ENCODE measurements at places on chromosomes 12 and 14.

DNA sequence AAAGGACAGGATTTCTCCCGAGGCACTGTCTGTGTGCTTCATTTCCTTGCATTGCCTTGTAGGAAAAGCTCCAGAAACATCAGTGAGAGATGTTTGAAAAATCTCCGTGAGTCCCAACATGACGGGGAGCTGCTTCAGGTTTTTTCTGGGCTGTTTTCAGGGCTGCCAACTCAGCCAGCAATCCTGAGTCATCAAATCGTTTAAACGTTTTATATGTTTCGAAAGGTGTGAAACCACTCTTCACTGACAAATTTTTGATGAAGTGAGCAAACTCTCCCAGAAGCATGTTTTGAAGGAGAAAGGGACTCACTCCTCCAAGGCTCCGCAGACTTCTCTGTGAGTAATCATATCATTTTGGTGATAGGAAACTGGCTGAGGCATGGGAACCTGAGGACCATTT lies 240.5 kb downstream of the TMEM132C start:
- no peak for DNase-seq

- DNase-seq, result no peak
These were observed 22.2 kb upstream of the MEG3 start for GRCh38 chr14:100803676-100804075.

GRCh38 chr14:91294153-91294552 lies 49.6 kb upstream of the GPR68 start:
- DNase-seq, result no peak

GRCh38 chr14:79342942-79343341 lies 868.4 kb downstream of the DIO2 start:
- DNase-seq, result no peak

- DNase-seq, result no peak
These were observed 424.1 kb upstream of the OR4E1 start for GRCh38 chr14:22097586-22098292.

GRCh38 chr14:101222362-101223070 lies 319.0 kb upstream of the RTL1 start:
- no peak for DNase-seq

- no peak for DNase-seq
These were observed 19.2 kb upstream of the CYP46A1 start for GRCh38 chr14:99664937-99665273.

- no peak for DNase-seq
These were observed 635 bp downstream of the LTA4H start for GRCh38 chr12:96034621-96035282.

DNA sequence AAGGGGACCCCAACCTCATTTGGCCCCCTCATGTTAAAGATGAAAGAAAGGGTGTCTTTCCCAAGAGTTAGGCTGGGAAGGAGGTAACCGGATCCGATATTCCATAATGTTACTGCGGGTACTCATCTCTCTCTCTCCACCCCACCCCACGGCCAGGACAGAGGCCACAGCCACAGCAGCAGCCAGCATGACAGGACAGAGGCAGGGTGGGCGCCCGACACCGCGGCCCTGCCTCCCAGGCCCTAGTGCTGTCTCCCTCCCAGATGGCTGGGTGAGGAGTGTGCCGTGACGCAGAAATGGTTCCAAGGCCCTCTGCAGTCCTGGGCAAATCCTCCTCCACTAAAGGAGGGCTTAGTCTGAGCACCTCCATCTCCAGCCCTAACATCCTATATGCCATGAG lies 6.2 kb downstream of the SLC6A12 start:
- DNase-seq, result no peak

DNA sequence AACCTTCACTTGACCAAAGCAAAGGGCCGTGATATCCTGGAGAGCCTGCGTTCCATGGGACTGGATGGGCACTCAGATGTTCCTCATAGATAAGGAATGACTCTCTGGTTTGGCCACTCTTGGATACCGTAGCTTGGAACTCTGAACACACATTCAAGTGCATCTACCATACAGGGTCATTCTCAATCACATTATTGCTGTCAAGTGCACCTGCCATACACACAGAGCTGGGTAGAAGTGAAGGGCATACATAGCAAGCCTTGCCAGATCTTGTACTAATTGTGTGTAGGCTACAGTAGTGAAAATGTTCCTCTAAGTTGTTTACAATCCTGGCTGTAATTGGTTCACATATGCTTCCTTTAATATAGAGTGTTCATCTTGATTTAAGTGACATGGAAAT lies 58.3 kb downstream of the PELI2 start:
- no peak for DNase-seq

- no peak for DNase-seq
These were observed 282.4 kb downstream of the DPF3 start for GRCh38 chr14:72611506-72611905.

DNA sequence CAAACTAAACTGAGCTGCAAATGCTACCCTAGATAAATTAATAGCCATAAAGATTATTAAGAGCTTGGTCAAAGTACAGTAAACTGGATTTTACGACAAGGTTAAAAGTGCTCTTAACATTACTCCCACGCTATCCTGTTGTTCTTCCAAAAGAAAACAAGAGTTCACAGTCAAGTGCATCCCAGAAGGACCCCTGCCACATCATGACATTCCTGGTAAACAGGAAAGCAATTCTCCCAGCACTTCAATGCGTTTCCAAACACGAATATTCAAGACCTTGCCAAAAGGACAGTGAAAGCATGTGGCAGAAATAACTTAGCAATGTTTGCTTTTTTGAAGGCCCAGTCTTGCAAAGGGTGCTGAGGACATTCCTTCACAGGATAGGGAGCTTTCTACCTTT lies 11.2 kb downstream of the SPRING1 start:
- DNase-seq, result no peak

DNA sequence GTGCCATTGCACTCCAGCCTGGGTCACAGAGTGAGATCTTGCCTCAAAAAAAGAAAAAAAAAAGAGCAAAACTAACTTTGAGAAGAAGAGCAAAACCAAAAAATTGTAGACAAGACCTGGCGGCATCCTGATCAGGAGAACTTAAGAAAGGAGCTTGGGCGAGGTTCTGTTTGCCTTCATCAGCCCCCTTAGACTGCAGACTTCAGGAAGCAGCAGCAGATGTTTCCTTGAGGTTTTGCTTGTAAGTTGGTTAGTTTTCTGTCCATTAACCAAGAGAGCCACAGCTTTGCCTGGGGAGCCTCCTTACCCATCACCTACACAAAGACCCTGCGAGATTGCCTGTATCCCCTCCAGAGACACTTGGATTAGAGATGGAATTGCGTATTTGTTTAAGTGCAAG lies 189.0 kb downstream of the AACS start:
- DNase-seq, result no peak

- DNase-seq, result no peak
These were observed 243.7 kb downstream of the AKAP6 start for GRCh38 chr14:32572867-32573150.

DNA sequence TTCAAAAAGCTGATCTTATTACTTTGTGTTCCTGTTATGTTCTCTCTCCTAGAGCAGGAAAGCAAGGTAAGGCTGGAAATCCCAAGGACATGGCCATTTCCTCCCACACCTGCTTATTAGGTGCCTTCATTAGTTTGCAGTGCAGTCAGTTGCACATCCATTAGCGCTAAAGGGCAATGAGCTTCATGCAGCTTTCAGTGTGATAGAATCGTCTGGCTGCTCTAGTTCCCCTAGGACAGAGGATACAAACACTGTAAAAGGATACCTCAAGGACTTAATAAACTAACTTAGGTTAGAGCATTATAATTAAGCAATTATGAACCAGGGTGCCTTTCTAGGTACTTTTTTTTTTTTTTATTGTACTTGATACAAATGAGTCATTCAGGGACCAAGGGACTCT lies 21.1 kb downstream of the TMEM117 start:
- DNase-seq, result no peak

GRCh38 chr14:104137297-104138097 lies 890 bp upstream of the KIF26A start:
- DNase-seq, result peak; percentile 19

DNA sequence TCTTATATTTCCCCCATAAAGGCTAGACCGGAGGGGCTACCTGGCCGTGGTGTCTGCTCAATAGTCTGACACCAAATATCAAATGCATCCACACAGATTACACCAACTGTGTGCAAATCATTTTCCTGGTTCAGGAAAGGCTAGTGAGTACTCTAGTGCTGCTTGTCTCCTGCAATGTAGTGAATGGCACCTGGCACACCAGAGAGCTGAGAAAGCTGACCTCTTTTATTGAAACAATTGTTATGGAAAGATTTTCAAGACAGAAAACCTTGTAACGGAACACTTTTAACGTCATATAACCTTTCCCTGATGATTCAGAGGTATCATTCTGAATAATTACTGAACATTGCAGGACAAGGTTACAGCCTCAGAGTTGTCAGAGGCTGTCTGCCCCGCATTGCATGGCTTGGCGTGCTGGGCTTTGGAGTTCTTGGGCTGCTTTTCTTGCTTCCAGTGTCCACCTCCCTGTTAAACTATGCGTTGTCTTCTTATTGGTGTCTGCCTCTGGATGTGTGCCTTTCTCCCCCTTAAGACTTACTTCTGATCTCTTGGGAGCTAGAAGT lies 40.7 kb upstream of the HDAC7 start:
- no peak for DNase-seq
